ENCODE measurements at places on chromosomes 6 and 20.

- no peak for DNase-seq
Measured at GRCh38 chr20:10715035-10715434, 41.2 kb upstream of the JAG1 start.

- no peak for DNase-seq
Measured at GRCh38 chr20:19624221-19624965, 133.7 kb upstream of the RIN2 start.

DNA sequence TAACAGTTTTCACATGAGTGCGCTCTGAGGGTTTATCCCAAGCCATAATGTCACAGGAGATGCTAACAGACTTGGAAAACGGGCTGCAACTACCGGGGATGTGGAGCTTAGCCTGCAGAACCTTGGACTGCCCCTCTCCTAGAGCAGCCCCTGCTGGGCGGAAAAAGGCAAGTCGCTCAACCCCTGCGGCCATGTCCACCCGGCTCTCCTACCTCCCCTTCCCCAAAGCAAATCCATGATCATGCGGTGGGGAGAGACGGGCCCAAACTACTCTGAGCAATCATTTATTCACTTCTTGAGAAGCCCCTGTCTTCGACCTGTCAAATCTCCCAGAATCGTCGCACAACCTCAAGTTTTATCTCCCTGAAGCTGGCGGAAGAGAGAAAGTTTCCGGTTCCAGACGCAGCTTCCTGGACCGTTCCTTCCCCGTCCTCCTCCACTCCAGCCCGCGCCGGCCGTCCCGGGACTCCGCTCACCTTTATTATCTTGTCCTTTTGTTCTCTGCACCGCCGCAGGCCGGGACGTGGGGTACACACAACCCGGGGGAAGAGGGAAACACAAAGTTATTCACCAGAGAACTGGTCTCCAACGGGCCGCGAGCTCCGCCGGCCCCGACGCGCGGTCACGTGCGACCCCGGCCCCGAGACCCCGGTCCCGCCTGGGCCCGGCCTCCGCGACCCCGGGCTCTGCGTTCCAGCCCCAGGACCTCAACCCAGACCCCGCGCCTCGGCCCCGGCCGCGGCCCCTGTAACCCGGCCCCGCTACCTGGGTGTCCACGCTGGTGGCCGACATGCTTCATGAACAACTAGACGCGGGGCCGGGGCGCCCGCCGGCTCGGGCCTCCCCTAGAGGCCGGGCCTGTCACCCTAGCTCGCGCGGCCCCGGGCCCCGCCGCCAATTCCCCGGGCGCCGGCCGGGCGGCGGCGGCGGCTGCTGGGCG, 560 bp downstream of the YTHDF1 start:
- DNase-seq: no peak

GRCh38 chr6:170448751-170449630, 104.1 kb downstream of the PSMB1 start:
- no peak for DNase-seq

DNA sequence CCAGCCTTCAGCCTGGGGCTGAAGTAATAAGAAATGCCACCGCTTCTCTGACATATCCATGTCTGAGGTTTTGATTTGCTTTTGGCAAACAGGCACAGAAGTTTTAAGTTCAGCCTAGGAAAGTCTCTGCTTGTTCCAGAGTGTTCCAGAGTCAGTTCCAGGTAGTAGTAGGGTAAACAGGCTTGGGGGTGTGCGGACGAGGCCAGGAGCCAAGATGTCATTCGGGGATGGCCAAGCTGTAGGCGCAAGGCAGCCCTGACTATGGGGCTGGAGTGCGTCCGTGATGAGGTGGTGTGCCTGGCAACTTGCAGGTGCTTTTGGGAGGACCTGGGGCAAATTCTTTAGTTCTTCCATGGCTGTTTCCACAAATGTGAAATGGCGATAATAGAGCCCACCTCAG, 60.3 kb downstream of the IRF4 start:
- no peak for DNase-seq

GRCh38 chr20:9498322-9498721, 16.1 kb upstream of the LAMP5 start:
- DNase-seq: no peak

DNA sequence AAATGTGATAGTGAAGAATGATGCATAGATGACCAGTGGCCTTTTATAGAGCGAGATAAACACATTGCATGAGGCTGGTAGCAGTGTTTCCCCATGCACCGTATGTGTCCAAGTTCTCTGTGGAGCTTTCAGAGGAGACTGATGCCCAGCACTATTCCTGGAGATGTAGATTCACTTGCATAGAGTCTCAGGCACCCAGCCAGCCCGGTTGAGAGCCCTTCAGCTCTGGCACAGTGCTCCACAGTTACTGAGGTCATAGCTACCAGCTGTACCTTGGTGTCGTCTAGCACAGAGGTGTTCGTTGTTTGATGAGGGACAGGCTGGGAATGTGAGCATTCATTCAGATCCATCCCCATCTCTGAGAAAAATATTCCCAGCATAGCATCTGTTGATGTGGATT, 328.9 kb downstream of the FARS2 start:
- DNase-seq: no peak

GRCh38 chr6:35562060-35562459, 49.4 kb upstream of the TULP1 start:
- no peak for DNase-seq

GRCh38 chr6:36290668-36291620, 21.1 kb downstream of the PNPLA1 start:
- DNase-seq: no peak

DNA sequence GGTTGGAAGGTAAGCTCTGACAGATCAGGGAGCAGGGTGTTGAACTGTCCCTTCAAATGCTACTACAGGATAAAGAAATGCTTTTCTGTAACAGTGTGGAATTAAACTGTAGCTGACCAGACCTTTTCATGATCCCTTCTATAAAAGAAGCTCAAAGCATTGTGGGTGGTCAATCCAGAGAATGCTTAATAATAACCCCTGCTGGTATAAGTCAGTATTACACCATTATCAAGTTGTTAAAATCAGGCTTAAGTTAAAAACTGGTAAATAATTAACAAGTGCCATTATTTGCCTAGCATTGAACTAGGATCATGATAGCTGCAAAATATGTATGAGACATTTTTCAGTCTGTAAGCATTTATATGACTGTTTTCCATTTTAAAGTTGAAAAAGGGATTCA, 468.9 kb downstream of the PKHD1 start:
- no peak for DNase-seq

DNA sequence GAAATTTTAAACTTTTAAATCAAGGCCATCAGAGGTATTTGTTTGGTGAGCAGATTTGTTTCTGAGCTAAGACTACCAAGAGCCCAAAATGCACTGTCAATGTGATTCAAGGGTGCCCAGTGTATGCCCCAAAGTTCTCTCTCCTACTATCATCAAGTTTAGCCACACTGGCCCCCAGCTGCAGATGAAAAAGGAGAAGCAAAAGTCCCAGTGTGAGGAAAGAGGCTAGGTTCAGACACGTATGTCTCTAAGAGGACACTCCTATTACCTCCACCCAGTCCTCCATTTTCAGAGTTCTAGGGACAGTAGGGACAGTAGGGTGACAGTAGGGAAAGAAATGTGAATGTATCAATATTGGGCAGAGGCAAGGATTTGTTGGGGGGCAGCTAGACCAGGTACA, 230.8 kb downstream of the CD83 start:
- no peak for DNase-seq

Measured in type B pancreatic cell (in vitro differentiated cells).